NCI-H1436 treated with DMSO at 0.1 percent for 48 hours (cell line): ENCODE measurements at places on chromosomes 2 and 18.

DNA sequence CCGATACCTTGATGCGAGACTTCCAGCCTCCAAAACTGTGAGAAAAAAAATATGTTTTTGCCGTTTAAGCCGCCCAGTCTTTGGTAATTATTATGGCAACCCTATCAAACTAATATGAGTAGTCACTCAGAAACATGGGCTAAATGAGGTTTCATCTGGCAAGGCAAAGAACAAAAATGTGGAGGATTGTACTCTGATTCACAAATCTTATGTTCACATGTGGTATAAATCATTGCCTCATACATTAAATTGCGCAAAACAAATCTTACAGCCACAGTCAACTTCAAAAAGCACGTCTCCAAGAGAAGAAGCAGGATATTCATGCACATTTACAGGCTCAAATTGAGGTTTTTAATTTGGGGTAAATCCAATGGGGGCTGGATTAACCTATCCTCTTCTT, 1435.4 kb upstream of the LRRTM1 start:
- no peak for DNase-seq

DNA sequence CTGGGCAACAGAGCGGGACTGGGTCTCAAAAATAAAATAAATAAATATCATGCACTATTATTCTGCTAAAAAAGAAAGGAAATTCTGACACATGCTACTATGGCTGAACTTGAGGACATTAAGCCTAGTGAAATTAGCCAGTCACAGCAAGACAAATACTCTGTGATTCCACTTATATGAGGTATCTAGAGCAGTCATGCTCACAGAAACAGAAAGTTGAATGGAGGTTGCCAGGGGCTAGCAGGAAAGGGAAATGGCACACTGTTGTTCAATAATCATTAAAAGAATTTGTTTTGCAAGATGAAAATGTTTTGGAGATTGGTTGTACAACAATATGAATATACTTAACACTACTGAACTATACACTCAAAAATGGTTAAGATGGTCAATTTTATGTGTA, 60.8 kb downstream of the NCKAP1 start:
- no peak for DNase-seq

- no peak for DNase-seq
Observed at GRCh38 chr18:11850821-11851145, 430 bp upstream of the CHMP1B start.

DNA sequence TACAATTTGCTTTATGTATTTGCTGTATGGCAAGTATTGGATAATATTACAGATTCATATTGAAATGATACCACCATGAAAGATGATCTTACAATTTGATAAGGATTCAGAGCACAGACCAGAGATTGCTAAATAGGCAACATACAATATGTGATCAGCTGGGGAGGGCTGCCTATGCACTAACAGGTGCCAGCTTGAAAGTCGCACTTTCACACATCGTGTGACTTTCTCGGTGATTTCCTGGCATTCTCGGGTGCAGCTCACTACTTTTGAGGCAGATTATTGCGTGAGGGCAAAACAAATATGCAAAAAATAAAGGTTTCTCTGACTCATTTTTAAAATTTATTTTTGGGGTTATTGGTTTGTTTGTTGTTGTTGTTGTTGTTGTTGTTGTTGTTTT, 36.0 kb downstream of the RBMS1 start:
- DNase-seq = no peak
